ENCODE measurements at places on chromosomes 4 and X.

DNA sequence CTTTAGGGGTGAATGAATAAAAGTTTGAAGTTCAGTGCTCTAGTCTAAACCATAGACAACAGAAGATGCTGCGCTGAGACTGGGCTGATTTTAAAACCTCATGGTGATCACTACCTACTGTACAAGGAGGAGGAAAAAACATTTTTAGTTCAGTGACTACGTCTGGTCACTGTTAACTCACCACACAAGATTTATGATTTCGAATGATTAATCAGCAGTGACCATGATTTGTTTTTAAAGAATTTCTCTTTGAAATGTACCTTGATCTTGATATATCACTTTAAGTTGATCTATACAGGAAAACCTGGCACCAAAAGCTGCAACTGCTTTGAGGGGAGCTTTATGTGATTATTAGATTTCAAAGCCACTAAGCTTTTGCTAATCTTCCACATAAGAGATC is 286.3 kb downstream of the PDGFC start:
- DNase-seq = no peak

DNA sequence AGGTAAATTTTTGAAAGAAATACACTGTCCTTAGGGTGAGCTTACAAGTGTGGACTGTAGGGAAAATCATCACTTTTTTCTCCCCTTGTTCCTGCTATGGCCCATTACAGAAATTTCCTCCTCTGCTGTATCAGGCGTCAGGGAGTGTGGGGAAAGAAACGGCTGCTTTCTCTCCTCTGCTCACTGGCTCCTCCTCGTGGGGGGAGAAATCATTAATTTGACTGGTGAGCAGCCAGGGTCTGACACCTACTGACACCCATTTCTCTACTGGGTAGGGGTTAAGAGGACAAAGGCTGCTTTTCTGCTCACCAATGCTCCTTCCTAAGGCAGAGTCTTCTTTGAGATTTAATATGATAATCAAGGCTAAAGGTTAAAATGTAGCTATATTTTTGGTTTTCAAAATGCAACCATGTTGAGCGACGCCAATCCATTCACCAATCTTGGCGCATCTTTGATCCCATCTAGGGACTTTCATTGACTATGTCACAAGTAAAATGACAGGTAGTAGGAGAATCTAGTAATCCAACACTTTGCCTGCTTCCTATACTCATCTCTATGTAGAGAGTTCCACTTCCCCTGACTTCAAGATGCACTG is 25.1 kb downstream of the SETD7 start:
- DNase-seq = no peak

DNA sequence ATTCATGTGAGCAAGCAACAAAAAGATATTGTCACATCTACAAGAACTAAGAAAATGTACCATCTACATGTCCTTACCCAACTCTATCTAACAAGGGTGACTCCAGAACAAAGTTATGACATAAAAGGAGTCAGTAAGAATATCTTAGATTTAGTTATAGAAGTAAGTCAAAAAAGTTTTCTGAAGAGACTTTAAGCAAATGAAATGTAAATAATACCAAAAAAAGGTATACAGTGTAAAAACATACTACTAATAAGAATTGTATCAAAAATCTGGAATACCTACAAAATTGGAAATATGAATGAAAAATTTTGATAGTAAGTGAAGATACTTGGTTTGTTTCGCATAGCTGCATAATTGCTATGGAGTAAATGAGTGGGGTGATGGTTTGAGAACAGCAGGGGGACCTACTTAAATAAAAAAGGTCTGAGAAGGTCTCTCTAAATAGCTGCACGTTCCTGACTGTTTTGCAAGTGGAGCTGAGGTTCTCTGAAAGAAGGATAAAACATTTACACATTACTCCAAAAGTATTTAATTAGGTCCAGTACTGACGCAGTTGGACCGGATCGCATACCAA is 51.0 kb upstream of the ENPP6 start:
- no peak for DNase-seq

GRCh38 chrX:20309806-20310205 is 43.1 kb upstream of the RPS6KA3 start:
- no peak for DNase-seq

GRCh38 chr4:183987987-183988392 is 82.9 kb downstream of the STOX2 start:
- DNase-seq = peak; percentile 94

DNA sequence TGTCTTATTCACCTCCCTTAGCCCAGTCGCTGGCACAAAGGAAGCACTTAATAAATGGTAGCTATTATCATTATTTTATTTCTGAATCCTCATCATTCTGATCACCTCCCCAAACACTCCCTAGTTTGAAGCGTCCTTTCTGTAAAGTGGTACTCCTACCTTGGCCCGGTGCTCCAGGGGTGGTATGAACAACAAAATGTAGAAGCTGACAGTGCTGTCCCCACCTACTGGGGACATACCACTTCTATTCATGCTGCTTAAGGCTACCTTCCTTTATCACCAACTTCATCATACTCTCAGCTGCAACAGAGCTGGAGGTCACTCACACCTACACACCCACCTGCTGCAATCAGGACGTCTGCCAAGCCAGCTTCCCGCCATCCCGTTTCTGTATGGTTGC is 40.8 kb upstream of the APLN start:
- no peak for DNase-seq

- no peak for DNase-seq
Measured at GRCh38 chr4:121819216-121819965, 4.3 kb downstream of the CCNA2 start.

- no peak for DNase-seq
Measured at GRCh38 chrX:31301941-31302340, 230.1 kb upstream of the FTHL17 start.

DNA sequence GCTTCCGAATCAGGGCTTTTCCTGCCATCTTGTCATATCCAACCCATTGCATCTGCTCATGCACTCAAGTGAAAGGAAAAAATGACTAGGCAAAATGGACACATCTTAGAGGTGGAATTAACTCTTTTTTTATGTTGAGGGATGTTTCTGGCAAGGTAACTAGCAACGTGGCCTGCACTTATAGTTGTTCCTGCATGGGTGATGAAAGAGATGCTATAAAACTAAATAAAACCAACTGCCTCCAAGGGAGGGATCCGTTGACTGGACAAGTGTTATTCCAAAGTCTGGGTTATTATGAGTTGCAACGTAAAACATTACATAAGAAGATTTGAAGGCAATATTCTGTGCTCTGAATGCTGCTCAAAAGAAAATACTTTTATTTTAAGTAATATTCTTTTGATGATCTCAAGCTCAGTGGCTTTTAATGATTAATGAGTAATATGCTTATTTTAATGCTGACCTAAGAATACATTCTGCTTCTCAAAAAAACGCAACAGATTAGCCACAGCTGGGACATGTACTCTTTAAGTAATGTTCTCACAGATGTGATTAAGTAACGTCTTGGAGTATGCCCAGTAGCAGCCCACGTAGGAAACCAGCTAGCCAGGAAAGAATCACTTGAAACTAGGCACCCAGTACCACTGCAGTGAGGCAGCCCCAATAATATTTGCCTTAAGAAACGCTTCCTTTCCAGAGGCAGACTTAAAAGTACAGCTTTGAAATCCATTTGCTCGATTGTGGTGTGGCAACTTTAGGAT is 27.4 kb downstream of the KLF3 start:
- no peak for DNase-seq

DNA sequence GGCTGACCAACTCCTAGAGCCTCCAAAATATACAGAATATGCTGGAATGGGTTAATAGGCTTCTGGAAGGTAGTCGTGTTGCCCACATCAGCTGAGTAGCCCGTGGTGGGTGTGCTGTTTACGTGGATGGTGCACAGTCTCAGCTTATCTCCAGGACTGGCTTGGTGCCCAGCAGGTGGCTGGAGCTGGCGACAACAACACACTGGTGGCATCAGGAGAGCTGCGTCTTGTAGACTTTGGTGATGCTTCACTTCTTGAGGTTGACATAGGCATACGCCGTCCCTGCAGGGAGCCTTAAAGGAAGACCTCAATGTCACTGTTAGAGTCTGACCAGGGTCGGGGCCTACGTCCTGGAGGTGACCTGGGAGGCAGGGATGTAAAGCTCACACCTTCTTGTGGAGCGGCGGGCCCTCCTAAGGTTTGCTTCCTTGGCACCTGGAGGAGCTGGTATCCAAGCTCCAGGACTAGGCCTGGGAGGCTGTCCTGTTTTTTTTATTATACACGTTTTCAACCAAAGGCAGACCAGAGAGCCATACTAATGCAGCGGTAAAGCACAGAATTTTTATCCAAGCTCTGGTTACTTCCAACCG is 26.5 kb upstream of the RBMX start:
- no peak for DNase-seq

DNA sequence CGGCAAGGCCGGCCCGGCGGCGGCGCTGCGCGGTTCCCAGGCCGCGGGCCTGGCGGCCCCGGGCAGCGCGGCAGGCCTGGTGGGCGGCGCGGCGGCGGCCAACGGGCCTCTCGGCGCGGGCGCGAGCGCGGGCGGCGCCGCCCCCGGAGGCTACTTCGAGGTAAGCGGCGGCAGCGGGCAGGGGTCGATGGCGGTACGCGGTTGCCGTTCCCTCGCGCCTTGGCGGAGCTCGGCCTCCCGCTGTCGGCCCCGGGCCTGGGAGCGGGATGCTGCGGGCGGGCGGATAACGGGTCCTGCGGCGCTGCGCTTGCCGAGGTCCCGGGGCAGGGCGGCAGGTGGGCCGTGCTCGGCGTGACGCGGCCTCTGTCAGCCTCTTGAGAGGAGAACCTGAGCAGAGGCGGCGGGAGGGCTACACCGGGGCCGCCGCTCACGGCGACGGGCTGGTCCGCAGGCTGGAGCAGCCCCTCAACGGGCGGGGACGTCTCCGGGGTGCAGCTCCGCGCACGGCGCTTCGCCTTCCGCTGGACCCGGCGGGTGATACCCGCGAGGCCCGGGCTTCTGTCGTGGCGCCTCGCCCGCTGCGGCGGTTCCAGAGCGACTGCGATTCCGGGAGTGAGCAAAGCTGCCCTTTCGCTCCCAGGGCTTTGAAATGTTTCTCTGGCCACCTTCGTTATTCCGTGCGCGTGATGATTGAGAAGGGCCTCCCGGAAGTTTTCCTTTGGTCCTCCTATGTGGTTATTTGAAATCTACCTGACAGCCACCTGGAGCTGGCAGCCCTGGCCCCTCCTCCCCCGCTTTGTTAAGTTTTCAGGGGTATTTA is 774 bp downstream of the FAM193A start:
- DNase-seq = peak; percentile 59

DNA sequence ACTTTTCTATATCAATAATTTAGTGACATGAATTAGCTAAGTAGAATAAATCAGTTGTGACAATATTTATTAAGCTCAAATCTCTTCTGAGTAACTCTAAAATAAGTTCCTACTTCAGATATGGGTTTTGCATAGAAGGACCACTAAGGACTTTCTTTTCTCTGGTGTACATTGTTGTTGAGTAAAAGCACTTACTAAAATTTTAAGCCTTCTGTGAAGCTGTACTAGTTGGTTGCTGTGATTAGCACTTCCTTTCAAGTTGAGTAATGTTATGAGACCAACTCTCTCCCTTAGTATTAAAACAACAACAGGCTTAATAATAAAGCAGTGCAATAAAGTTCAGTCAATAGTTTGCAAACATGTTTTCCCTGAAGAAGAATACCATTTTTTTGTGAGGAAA is 667.4 kb upstream of the NDST4 start:
- no peak for DNase-seq

GRCh38 chr4:13413729-13414437 is 70.3 kb downstream of the RAB28 start:
- no peak for DNase-seq

DNA sequence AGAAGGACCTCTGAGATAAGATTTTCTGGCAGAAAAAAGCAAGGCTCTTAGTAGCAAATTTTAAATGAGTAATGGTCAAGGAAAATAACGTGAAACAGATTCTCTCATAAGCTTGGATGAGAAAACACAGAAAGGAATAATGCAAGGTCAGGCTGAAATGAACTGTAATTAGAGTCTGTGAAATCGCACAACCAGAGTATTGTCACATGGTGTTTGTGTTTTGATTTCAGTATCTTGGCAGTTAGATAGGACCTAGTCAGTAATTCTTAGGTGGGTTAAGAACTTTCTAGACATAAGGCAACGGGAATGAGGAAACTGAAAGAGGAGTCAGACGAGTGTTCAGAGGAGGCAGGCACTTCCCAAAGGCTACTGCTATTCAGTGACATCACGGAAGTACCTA is 34.6 kb downstream of the LIMCH1 start:
- DNase-seq = no peak

DNA sequence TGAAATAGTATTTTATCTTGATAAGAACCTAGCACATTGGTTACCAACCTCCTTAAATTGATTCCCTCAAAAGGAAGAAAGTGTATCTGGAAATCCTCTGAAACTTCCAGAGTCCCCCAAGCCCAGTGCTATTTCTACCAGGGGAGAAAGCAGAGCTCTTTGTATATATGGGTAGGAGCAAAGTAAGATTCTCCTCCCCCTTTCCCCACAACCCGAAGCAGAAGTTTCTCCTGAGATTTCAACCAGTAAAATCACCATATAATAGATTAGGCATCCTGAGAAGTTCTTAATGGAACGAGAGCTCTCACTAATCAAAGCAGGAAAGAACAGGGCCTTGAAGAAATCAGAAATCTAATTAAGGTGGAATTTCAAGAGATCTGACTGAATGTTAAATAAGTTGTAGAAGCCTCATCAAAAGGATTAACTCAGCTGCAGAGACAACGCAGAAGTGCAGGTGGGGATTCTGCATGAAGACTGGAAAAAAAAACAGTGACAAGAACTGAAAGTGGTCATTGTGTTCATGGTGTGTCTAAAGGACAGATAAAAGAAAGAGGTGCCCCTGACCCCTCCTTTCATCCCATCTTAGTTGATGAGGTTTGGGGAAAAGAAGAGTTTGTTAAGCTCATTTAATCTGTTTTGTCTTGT is 39.1 kb downstream of the VSIG4 start:
- DNase-seq = no peak

DNA sequence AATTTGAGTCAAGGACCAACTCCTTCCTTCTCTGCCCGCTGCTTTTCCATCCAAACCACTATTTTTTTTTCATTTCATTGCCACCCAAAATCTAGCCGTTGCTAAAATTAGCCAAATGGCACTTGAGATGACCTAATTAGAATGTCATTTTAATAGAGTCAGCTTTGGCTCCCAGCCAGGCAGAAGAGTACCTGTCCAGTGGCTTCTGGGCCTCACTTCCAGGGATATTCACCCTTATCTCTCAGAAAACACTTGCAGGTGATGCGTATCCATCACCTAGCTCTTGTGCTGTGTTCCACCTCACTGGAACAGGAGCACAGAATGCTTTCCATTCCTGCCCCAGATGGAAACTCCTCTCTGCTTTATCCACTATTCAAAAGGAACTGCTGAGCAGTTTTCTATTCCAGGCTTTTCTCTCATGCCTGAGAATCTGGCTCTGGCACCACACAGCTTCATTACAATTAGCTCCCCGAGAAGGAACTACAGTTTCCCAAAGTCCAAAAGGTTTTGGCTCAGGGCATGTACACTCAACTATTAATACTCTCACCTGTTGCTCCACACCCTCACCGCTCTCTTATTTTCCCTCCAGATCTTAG is 18.5 kb downstream of the MAGEA9B start:
- no peak for DNase-seq

GRCh38 chr4:589219-589963 is 13.3 kb upstream of the TMEM271 start:
- no peak for DNase-seq

GRCh38 chr4:47704693-47705325 is 133.1 kb downstream of the CORIN start:
- peak; percentile 11 for DNase-seq

Measured in Caki2 (cell line).